ENCODE measurements at places on chromosomes 13 and 19. TPM values are rescaled to one million over a fixed set of nuclear protein-coding genes. Genes with fewer than 3 reads are reported as not detected.

The ATXN8OS gene
- not detected for total RNA-seq

The EBI3 gene
- total RNA-seq = 0.63 TPM

The CEACAM6 gene
- not detected for total RNA-seq

The OR4F17 gene
- total RNA-seq = not detected

The KIR3DL2 gene
- not detected for total RNA-seq

The TSHZ3 gene
- 3.6 TPM for total RNA-seq

The F10 gene
- not detected for total RNA-seq

The NLRP8 gene
- not detected for total RNA-seq

The ZNF791 gene
- total RNA-seq = 19.9 TPM

The NLRP4 gene
- total RNA-seq = not detected

The LGALS4 gene
- 0.11 TPM for total RNA-seq

The FXYD1 gene
- not detected for total RNA-seq

The PGLYRP1 gene
- total RNA-seq = not detected

The GRK1 gene
- not detected for total RNA-seq
